ENCODE measurements at places on chromosomes 2 and 18.

DNA sequence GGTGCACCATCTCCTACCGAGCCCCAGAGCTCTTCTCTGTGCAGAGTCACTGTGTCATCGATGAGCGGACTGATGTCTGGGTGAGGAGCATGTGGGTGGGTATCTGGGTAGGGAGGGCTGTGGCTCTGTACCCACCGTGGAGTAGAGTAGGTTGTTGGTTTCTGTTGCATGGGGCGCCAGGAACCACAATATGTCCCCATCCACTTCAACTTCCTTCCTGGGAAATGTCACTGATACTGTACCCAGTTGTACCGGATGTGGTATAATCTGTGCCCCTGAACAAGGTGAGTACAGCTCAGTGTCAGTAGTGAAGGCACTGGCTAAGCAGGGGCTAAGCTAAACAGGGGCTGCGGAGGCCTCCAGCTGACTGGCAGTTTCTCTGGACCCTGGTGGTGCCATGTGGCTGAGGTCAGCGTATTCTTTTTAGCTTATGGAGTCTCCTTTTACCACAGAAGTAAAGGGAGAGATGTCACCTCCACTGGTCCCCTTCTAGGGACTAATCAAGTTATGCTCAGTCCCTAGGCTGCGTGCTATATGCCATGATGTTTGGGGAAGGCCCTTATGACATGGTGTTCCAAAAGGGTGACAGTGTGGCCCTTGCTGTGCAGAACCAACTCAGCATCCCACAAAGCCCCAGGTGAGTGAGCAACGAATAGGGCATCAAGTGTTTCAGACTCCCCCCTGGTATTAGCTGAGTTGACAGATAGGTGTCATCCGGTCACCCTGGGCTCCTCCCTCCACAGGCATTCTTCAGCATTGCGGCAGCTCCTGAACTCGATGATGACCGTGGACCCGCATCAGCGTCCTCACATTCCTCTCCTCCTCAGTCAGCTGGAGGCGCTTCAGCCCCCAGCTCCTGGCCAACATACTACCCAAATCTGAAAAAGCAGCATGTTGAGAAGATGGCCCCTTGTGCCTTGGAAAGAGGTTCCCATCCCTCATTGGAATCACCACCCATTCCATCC is 2.7 kb downstream of the STK16 start:
- no peak for DNase-seq

DNA sequence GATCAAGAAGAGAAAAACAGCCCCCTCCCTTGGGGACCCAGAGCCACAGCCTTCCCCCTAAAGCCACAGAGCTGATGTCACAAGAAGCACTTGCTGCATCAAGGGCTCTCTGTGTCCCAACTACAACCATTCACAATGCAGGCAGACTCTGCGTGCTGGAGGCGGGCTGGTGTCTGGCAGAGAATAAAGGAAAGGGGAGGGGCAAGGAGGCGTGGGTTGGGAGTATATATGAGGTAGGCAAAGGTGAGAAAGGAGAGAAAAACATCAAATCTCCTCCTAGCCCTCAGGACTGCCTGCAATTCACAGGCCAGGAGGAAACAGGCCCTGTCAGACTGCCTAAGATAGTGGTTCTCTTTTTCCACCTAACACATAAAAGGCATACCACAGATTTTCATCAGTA is 48.8 kb upstream of the IHH start:
- DNase-seq = no peak

GRCh38 chr2:235505181-235505741 is 11.4 kb downstream of the AGAP1 start:
- no peak for DNase-seq

DNA sequence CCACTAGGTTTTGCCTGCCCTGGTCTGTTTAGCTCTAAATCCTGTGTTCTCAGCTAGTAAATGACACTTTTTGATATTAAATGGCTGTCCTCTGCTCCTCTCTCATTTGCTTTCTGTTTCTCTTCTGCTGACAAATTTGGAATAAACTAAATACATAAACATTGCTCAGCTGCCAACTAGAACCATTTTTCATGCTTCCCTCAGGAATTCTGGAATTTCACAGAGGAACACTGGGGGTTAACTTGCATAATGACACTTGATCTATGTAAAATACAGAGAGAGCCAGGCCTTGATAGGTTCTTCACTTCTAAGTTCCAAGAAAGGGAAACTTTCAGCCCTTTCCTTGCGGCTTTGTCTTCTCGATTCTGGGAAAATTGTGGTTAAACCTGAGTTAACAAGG is 450.6 kb upstream of the ST6GAL2 start:
- DNase-seq = no peak

- DNase-seq = no peak
These were observed 2.0 kb upstream of the THUMPD2 start for GRCh38 chr2:39780825-39781600.

Data from occipital lobe (tissue), 3 donors.